Epithelial cell of esophagus (primary cell): ENCODE measurements at places on chromosomes 16 and 17.
A peak's percentile ranks its signal among the peaks of the same experiment; 100 is the strongest.

- DNase-seq: no peak
Observed at GRCh38 chr17:83122834-83123233, 43.4 kb downstream of the METRNL start.

GRCh38 chr17:42179335-42179734 lies 1.6 kb downstream of the KCNH4 start:
- no peak for DNase-seq

DNA sequence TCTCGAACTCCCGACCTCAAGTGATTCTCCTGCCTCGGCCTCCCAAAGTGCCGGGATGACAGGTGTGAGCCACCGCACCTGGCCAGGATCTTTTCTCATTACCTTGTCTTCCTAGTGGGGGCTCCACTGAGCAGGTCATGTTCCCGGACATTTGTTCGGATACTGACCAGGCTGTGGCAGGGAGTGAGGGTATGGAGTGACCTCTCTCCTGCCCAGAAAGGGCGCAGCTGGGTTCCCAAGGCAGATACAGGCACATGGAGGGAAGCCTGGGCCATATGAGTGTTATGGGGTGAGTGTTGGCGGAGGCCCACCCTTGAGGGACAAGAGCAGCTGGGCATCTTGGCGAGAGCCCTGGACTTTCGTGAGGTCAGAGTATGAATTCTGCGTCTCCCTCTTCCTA lies 5.5 kb downstream of the SERPINF1 start:
- DNase-seq: no peak

- DNase-seq: no peak
Observed at GRCh38 chr17:76948726-76949342, 80.6 kb downstream of the MGAT5B start.

DNA sequence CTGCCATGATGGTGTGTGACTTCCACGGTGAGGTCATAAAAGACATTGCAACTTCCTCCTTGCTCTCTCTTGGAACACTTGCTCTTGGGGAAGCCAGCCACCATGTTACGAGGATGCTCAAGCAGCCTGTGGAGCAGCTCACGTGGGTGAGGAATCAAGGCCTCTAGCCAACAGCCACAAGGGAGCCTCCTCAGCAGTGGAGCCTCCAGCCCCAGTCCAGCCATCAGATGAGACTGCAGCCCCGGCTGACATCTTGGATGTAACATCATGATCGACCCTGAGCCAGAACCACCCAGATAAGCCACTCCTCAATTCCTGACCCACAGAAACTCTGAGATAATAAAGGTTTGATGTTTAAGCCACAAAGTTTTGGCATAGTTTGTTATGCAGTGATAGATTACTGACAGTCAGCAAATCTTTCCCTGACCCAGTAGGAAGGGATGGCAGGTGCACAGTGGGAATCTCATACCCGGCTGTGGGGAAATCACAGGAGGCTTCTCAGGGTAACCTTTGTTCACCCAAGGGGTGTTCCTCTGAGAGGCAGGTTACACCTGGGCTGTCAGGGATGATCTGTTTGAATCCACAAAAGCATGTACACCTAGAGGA lies 23.3 kb upstream of the GINS2 start:
- DNase-seq: no peak

DNA sequence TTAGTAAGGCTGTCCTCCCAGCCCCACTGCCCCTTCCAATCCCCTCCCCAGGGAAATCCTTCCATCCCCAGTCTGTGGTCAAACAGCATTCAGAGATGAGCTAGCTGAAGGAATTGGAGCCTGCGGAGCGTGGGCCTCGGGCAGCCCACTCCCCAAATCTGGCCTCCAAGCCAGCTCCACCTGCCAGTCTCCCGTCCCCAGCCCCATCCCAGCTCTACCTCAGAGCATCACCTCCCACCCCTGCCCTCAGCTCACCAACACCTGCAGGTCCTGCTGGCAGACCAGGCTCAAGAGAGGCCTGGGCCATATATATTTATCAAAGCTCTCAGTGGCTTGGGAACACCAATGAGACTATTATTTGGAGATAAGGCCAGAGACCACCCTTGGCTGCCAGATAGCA lies 5.2 kb upstream of the SPPL2C start:
- DNase-seq: no peak

- no peak for DNase-seq
Observed at GRCh38 chr16:12519986-12520385, 283.7 kb downstream of the CPPED1 start.

DNA sequence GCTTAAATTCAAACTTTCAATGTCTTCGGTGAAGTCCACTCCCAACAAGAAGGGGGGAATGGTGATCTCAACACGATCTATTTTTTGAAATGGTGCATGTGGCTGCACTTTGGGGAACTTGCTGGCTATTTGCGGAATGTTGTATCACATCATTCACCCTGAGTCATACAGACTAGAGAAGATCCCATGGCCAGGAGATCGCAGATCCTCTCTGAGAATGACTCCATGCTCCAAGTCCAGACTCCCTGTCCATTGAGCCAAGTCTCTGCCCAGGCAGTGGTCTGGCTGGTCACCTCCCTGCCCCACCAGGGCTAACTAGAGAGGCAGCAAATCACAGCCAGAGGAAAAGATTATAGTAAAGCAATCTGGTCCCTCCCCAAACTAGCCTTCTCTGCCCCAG lies 120.6 kb downstream of the XYLT1 start:
- DNase-seq: no peak

DNA sequence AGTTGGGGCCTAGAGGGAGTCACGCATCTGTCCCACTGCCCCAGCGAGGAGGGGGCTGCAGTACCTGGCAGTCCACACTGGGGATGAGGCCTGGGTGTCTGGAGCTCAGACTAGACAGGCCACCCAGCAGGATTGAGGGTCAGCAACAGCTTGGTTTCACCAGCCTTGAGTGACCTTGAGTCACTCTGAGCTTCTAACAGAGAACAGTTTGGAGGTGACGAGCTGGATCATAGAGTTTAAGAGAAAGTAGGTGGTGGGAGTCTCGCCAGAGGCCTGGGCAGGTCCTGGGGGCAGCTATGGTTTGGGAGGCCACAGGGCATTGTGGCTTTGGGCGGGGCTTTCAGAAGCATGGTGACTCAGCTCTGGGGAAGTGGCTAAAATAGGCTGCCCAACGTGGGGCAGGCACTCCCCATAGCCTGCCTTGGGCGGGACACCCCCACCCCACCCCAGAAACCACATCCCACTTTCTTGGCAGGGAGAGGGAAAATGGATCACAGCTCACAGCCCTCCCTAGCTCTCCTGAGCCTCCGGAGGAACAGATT lies 20.5 kb downstream of the CDC42EP4 start:
- DNase-seq: peak; percentile 72

- DNase-seq: no peak
Observed at GRCh38 chr16:65495106-65495505, 373.2 kb upstream of the CDH11 start.

DNA sequence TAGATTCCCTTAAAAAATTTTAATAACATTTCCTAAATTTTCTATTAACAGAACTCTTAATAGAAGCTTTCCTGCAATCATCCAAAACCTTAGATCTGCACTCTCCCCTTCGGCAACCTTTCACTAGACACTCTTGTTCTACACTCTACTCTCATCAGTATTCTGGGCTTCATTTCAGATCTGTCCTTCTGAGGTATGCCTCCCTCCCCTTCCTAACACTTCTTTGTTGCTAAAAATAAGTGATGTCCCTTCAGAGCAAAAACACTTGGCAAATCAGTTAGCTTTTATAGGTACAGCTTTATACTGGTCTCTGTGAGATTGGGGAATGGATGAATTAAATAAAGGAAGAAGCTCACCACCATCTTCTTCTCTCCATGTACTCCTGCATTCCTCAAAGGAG lies 28.2 kb upstream of the GNAO1 start:
- DNase-seq: no peak

GRCh38 chr16:48053418-48053745 lies 102.4 kb downstream of the ABCC12 start:
- peak; percentile 27 for DNase-seq
